ENCODE measurements at places on chromosomes 1 and 21.

GRCh38 chr1:95583661-95584210 is 349.7 kb downstream of the RWDD3 start:
- DNase-seq: no peak

- DNase-seq: no peak
These were observed 15.2 kb upstream of the RCSD1 start for GRCh38 chr1:167614851-167615250.

- peak; percentile 89 for DNase-seq
These were observed 84.6 kb upstream of the B3GALT2 start for GRCh38 chr1:193270996-193271395.

DNA sequence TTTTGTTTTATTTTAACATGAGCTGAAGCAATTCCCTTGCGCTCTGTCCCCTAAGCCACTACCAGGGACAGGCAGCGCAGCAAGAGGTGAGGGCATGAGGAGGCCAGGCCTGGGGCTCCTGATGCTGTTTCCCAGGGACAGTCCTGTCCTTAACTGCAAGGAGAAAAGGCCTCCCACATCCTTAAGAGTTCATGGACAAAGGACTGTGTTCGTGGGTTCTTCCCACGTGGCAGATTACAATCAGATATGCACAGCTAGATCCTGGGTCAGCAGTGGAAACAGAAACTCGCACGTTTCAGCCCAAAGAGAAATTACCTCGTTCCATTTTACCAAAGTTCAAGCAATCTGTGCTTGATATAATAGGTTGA is 85.8 kb downstream of the MIS18A start:
- no peak for DNase-seq

- DNase-seq: no peak
These were observed 79.8 kb downstream of the PCP4 start for GRCh38 chr21:39947031-39947430.

GRCh38 chr1:21051177-21051825 is 125.4 kb downstream of the EIF4G3 start:
- DNase-seq: no peak

DNA sequence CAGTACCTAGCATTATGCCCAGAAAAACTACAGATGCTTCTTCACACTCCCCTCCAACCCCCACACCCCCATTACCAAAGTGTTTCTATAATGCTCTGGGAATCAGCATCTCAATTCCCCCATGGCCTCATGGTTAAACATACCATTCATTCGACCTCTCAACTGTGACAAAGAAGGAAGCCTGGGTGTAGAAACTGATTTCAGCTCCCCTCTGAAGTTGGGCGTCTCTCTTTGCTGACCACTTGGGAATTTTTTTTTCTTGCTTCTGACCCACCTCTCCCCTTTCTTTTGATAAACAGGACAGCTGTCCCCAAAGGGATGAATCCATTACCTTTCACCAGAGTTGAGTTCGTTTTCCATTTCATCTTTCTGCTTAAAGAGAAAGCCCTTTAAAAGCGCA is 116.4 kb upstream of the HOOK1 start:
- DNase-seq: no peak

Data from AG04449 (cell line).